Tibial nerve (tissue), 4 donors: ENCODE measurements at places on chromosomes 1 and 21.

DNA sequence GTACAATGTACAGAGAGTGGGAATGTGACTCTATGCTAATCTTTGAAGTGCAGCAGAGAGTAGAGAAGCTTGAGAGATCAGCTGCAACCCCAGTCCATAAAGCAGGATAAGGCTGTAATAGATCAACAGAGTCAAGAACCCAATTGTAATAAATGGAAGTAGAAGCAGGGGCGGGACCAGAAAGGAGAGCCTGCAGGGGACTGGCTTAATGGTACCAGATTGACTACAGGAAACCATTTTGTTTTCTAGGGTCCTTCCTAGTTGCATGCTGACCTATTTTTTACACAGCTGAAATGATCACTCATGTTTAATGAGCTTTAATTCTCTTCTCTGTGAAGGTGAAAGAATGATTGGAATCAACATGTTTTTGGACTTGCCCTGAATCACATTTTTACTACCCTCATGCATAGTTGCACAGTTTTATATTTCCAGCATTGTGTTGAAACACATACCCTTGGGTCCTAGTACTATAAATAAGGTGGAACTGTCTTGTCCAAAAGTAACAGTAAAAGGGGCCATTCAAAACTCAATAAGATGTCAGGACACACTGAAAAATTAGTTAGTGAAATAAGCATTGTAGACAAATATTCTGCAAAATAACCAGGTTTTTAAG, 69.8 kb downstream of the GPR88 start:
- no peak for DNase-seq

DNA sequence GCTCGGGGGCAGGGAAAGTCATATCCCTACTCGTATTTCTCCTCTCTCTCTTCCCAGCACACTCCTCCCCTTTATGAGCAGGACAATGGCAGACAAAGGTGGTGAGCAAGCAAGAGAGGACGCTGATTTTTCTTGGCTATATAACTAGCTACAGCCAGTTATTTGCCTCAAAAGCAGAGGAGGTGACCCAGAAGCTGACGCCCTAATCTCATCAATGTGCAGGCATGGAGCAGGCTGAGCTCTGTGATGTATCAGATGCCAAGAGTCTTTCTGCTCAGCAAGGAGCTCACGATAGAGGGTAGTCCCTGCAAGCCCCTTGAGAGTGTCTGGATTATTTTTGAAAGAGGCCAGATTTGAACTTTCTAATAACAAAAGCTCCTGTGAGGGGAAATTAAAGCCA, 75.5 kb downstream of the ASTN1 start:
- no peak for DNase-seq

- DNase-seq: no peak
Measured at GRCh38 chr1:3718764-3719163, 33.5 kb upstream of the CCDC27 start.

DNA sequence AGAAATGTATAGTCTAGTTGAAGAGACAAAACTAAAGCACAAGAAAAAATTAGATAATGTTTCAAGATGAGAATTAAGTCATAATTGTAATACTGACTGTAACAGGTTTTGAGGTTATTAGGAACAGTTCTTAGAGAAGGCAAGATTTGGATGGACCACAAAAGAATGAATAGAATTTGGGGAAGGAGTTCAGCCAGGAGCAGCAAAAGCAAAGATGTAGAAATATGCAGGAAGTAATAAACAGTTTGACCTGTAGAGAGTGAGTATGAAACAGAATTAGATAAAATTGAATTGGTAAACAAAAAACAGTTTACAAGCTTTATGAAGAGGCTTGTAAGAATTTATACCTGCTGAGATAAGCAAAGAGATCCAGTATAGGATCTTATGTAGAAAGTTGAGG, 16.3 kb downstream of the VPS45 start:
- DNase-seq: no peak

DNA sequence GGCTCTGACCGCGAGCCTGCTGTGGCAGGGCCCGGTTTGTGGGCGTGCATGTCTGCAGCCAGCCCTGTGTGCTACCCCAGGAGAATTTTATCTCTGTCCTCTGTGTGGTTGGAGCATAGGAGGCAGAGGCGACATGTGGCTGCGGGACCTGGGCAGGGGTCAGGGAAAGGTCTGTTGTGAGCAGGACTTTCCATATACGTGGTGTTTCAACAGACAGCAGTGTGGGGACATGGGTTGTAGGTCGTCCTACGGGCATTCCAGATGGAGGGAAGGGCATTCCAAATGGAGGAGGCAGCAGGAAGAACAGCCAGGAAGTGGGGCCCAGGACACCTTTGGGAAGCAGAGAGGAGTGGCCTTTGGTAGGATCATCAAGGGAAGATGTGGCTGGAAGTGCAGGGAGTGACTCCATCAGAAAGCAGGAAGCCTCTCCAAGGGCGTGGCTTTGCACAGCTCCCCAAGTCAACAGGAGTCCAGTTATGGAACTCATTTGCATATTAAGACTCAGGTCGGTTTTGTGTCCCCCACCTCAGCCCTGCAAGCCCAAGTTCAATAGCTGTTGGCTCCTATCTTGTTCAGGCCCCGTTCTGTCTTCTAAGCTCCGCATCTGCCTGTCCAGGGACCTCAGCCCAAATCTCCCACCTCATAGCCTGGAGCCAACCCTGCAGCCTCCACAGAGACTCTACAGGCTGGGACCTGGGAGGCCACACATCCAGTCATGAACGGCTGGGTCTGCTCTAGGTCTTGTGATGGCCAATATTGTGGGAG, 309.1 kb downstream of the MATN1 start:
- DNase-seq: peak; percentile 2

DNA sequence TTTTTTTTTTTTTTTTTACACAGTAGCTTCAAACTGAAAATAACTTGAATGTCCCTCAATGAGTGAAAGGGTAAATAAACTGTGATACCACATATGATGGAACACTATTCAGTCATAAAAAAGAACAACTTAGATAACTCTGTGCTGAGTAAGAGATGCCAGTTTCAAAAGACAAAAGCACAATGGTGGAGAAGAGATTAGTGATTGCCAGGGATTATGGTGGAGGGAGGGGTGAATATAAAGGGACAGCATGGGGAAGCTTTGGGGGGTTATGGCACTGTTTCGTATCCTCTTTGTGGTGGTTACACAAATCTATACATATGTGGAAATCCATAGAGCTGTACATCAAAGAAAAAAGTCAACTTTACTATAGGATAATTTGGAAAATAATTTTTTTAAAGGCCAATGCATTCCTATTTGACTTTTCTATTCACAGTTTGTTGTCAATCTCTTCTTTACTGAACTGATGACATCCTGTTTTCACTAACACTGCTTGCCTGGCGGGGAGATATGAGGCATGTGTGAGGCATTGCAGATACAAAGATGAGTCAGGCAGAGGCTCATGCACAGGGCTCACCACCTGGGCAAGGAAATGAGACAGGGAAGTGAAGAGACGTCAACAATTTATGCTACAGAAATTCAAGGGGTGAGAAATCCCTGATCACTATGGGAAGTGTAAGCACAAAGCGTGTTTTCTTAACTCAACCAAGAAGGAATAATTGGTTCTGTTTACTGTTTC, 302.7 kb downstream of the DUSP10 start:
- DNase-seq: no peak
